ENCODE measurements at places on chromosomes 4 and X.

DNA sequence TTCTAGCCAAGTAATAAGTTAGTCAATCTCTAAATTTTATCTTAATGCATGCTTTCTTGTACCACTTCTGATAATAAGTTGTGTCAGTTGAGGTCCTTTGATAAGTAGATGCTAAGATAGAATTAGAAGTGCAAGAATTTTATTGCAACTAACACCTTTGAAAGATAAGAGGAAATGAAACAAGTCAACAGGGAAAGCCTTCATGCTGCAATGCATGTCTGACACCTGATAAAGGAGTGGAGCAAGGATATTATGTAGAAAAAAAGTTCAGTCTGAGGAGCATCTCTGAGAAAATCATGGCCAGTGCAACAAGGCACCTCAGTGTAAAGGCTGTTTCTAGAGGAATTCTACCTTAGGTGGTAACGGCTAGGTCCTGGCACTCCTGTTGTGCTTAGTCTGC lies 210.7 kb upstream of the PPP1R2C start:
- no peak for DNase-seq

DNA sequence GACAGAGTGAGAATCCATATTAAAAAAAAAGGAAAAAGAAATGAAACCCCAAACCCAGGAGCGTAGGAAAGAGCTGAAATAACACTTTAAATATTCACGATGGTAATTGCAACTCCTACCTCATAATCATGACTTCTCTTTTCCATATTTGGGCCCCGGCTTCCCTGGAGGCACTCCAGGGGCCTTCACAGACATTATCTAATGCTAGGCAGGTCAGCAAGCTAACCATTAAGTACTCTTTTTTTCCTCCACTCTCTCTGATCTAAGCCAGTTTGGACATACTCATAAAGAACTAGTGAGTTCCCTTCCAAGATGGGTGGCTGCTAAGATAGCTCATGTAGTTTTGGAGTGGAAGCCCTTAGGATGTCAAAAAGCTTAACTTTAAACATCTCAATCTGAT lies 83.2 kb downstream of the SH3KBP1 start:
- DNase-seq, result no peak

- no peak for DNase-seq
Measured at GRCh38 chr4:53781629-53782457, 190.6 kb upstream of the LNX1 start.

DNA sequence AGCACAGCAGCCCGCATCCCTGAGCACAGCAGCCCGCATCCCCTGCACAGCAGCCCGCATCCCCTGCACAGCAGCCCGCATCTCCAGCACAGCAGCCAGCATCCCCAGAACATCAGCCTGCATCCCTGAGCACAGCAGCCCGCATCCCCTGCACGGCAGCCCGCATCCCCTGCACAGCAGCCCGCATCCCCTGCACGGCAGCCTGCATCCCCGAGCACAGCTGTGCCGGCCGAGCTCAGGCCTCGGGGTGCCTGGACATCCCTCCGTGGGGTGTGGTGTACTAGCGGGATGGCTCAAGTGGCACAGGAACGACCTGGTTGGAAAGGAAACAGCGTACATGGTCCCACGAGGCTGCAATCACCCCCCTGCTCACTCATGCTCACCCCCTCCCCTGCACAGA lies 26.8 kb downstream of the ABLIM2 start:
- no peak for DNase-seq

- DNase-seq, result no peak
Measured at GRCh38 chr4:93299118-93299517, 529.4 kb upstream of the ATOH1 start.

DNA sequence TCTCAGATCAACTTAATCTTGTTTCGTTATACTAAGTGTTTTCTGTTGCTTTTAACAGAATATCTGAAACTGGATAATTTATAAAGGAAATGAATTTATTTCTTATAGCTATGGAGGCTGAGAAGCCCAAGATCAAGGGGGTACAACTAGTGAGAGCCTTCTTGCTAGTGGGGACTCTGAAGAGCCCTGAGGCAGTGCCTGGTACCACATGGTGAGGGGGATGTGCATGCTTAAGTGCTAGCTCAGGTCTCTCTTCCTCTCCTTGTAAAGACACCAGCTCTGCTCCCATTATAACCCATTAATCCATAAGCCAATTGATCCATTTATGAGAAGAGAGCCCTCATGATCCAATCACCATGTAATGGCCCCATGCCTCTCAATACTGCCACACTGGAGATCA lies 17.9 kb downstream of the COX18 start:
- DNase-seq, result no peak

GRCh38 chr4:143354990-143355389 lies 18.3 kb downstream of the GAB1 start:
- DNase-seq, result no peak

DNA sequence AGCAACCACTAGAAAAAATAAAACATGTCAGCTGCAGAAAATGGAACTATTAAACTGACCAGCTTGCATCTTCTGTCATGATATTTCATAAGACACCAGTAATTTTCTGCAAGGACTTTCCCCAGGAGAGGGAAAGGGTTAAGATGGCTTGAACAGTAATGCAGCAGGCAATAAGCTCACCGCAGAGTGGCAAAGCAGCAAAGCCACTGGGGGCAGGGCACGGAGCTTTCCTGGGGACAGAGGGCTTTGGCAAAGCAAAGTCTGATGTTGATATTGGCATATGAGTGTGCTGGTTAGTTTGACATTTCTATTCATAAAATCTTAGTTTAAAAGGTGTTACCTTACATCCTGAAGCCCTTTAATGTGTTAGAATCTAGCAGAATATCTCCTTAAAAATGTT lies 55.1 kb upstream of the NAP1L5 start:
- no peak for DNase-seq

DNA sequence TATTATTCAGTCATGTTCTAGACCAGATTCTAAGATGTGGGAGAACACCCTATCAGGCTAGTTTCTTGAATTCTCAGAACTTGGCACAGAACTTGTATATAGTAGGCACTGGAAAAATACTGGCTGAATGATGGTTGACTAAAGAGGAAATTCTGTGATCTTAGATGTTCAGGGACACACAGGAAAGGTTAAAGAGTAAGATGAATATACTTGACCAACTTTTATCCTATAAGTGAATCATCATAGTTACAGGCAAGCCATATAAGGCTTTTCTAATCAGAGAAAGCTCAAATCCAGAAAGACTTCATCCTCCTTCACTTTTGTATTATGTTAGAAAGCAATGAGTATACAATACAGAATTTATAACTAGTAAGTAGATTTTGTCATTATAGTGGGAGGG lies 53.8 kb downstream of the SEPTIN11 start:
- no peak for DNase-seq

DNA sequence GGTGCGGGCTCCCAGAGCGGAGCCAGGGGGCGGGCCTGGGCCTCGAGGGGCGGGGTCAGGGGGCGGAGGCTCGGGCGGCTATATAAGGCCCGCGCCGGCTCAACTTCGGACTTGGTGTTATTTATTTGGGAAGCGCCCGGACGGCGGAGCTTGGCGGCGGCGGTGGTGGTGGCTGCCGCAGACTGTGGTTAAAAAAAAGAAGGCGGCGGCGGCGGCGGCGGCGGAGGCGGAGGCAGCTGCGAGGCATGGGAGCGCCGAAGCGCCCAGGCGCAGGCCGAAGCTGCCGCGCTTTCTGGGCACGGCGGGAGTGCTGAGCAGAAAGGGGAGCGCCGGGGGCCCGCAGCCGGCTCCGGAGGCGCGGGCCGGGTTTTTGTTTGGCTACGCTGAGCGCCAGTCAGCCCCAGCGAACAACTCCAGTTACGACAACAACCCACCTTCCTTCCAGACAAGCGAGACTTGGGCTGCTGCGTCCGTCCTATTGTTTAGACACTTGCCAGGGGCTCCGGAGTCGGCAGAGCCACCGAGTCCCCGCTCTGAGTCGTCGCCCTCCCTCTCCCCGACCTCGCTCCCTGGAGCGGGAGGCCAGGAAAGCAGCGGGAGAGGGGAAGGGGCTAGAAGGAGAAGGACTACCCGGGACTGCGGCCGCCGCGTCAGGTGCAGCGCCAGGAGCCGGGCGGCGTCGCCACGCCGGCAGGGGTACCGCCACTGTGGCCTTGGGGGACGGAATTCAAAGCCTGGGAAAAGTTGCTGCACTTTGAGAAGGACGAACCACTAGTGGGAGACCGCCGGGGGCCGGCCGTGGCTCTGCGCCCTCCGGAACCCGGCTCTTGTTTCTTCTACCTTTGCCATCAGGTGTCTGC lies at the start of gene SLIT2:
TSS of gene SLIT2 (plus strand) at position 110 of the 860 bp plus-strand sequence. CDS start 1,911 bp downstream, outside the sequence.
- peak; percentile 52 for DNase-seq

GRCh38 chrX:40727093-40727492 lies 8.2 kb downstream of the MED14 start:
- no peak for DNase-seq

GRCh38 chr4:45638641-45639040 lies 485.2 kb downstream of the GABRG1 start:
- no peak for DNase-seq

GRCh38 chr4:37732526-37733186 lies 46.5 kb upstream of the RELL1 start:
- DNase-seq, result no peak

DNA sequence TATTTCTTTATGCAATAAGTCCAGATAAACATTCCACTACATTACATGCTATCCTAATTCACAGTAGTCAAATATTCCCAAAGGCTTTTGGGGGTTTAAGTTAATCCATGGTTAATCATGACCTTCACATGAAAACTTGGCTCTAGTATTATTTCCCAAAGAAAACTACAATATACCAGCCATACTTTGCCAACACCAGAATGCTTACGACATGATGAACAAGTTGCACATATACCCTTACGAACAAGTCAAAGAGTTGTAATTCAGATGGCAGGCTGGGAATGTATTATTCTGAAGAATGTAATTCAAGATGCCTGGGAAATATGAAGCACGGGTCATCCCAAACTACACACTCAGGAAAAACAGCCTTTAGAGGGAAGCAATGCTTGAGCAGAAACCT lies 499.6 kb downstream of the PPARGC1A start:
- no peak for DNase-seq

DNA sequence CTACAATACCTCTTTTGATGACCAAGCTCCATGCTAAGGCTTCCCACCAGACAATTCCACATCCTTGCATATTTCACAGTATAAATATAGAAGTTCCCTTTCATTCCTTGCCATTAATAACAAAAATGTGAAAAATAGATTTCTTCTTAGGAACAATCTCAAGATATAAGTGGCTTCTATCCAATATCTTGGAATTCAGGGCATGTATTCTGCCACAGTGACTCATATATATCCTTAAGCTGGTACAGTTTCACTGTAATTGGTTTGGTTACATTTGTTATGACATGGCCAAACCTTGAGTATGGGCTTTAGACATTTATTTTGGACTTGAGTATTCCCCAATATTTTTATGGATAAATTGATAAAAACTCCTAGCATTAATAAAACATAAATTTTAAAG lies 181.7 kb upstream of the DDX53 start:
- DNase-seq, result no peak

DNA sequence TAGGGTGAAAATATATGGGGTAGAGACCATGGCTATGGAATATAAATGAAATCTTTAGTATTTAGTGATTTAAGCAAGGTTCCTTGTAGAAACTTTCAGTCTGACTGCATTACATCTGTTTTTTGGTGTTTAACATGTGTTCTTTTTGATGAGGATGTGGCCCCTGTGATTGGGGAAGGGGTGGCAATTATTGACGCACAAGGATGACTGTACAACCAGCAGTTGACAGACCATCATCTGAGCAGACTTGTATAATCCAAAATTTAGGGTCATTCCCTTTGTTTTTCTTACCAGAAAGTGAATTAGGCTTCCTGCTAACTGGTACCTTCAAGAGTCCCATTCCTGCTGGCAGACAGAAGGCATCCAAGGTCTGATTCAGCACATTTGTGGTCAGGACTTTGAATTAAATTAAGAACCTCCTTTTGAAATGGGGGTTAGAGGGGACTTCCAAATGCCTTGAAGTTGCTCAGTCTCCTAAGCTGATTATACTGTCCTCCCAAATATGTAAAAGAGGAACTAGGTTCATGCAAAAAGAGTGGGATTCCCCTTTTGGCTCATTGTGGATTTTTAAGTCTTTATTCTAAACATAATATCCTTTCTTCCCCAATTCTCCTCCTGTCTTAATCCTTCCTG lies 112.4 kb upstream of the CXCL13 start:
- DNase-seq, result no peak

DNA sequence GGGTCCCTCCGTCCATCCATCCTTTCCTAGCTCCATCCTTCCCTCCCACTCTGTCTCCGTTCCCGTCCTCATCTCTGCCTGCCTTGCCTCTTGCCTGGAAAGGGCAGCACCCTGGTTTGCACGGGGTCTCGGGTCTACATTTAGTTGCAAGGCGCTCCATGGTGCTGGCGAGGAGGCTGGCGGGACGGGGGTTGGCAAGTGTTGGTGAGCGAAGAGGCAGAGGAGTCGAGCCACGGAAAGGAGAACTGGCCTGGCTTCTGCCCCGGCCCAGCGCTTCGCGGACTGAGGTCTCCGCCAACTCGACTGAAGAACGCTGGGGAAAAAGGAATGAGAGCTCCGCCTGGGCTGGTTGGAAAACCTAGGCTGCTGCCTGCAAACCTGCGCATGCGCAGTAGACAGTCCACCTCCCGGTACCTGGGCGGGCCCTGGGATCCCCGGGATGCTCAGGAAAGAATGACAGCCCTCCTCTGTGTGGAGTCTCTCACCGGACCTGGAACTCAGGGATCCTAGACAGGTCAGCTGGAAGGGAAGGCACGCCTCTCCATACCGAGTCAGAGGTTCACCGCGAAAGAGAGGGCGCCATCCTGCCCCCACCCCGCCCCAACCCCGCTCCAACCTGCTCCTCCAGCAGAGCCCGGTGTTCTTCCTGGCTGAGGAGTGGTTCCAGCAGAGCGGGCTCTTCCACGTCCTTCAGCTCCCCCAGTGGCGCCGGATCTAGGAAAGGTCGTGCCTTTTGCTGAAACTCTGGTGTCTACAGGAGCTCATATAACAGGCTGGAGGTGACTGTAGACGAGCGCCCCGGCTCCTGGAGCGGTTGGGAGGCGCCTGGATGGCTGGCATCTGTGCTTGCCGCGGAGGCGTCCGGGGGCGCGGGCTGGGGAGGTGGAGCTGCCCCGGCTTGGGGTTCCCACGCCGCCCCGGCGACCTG lies 6.0 kb downstream of the FRG2 start:
- DNase-seq, result no peak

- no peak for DNase-seq
Measured at GRCh38 chrX:1851527-1851926, 236.7 kb downstream of the ASMT start.
